ENCODE measurements at places on chromosomes 11 and 22.

DNA sequence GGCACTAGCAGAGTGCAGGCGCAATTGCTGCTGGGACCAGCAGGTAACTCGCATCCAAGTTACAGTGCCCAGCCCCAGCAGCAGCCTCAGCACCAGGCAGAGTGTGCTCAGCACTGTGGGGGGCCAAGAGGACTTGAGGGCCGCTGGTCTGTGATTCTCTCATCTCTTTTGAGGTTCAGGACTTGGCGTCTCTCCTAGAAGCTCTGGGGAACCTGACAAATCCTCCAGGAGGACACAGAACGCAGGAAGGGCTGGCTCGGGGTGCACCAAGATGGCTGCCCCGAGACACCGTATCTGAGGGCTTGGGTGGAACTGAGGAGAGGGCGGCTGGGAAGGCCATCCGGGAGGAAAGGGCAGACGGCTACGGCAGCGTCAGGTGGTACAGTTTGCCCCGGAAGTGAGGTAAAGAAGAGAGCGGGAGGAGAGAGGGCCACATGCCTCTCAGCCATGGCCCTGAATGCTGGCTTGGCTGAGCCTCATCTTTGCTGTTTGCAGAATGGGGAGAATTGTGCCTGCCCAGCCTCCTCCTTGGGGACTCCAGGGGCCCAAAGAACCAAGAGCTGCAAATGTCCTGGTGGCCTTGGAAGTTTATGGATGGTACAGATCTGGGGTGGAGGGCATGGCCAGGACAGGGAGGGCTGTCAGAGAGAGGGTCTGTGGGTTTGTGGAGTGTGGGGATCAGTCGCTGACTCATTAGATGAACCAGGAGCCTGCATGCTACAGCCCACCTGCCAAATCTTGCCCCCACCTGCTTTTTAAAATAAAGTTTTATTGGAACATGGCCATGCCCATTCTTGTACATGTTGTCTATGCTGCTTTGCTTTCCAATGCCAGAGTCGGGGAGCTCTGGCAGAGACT lies 78.0 kb downstream of the MYEOV start:
- no peak for DNase-seq

DNA sequence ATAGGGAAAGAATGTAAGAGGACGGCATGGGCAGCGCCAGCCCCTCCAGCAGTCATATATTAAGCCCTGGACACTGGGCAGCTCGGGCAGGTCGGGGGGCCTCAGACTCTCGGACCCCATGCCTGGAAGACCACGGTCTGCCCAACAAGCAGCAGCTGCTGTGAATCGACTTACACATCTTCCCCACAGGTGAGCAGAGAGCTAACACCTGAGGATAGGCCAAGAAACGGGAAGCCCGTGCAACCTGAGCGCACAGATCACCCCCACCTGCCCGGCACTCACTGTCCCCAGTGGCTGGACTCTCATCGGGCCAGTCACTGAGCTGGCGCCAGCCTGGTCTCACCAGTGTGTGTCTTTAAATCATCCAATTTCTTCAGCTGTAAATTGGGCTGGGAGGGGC lies 4.7 kb upstream of the TCF20 start:
- no peak for DNase-seq

- no peak for DNase-seq
These were observed 167.2 kb downstream of the TRIM29 start for GRCh38 chr11:119970555-119971304.

DNA sequence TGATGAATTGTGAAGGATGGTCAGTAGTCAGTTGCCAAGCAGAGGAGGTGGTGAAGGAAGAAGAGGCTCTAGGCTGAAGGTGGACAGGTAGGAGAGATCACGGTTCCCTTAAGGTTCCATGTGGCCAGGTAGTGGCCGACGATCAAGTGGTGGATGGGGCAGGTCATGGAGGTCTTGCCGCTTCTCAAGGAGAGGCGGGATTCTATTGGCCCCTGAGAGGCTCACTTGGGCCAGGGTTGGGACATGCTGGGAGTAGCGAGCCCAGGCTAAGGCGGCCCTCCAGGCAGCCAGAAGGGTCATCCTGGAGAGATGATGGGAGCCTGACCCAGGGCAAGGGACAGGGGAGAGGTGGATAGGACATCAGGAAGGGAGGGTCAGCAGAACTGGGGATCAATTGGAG lies 20.9 kb upstream of the TMPRSS4 start:
- DNase-seq, result no peak

DNA sequence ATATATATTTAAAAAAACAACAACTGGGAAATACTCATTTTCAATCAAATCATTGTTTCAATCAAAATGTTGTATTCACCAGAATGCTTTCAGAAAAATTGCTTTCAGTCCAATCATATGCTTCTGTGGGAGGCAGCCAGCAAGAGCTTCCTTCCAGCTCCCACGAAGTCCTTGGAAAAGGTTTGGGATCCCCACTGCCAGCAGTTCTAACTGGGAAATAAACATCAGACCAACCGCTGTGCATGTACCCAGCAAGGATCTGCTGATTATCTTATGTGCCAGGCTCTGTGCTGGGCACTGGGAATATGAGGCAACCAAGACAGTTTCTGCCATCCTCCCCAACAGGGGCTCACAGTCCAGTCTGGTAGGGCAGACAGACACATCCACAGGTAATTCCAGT lies 10.8 kb downstream of the RPS13 start:
- DNase-seq, result no peak

DNA sequence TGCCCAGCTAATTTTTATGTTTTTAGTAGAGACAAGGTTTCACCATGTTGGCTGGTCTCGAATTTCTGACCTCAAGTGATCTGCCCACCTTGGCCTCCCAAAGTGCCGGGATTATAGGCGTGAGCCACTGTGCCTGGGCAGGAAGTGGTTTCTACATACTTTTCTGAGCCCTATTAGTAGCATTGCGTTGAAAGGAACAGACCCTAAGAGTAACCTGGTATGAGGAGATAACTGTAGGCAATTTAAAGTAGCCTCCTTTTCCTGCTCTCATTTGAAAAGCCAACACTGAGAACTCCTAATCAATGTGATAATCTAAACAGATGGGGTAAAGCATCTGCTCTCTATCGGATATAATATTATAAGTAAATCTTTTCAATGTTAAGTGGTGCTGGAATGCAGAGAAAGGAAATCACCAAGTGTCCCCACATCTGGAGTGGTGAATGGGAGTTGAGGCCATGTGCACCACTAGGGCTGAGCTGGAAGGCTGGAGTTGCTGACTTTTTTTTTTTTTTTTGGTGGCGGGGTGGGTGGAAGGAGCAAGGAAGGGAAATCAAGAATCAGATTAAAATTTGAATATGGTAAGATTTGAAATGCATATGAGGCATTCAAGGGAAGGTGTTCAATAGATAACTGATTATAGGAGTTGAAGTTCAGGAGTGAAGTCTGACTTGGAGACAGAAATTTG lies 20.7 kb downstream of the PDHX start:
- DNase-seq, result no peak

GRCh38 chr11:29483831-29484230 lies 533.0 kb downstream of the KCNA4 start:
- no peak for DNase-seq

- no peak for DNase-seq
These were observed 2.0 kb upstream of the CEP126 start for GRCh38 chr11:101912823-101913284.

DNA sequence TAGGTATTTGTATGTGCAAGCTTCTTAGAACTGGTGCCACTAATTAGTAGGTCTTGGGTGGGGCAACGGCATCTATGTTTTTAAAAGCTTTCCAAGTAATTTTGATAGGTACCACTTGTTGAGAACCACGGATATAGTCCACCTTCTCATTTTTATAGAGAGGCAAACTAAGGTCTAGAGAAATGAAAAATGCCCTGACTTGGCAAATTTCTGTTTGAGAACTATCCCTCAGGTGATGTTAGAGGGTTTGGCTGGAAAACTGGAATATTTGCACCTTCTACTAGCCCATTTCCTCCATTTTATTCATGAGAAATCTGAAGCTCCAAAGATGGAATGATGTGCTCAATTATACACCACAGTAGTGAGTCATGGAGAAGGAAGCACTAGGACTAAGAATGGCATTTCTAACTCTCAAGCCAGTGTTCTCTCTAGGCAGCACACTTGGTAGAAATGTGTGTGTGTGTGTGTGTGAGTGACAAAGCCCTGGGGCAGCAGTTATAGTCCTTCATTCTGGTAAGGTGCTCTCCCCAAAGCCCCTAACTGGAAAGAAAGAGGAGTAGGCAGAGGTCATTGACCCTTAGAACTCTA lies 1.8 kb upstream of the TMEM86A start:
- DNase-seq, result no peak

DNA sequence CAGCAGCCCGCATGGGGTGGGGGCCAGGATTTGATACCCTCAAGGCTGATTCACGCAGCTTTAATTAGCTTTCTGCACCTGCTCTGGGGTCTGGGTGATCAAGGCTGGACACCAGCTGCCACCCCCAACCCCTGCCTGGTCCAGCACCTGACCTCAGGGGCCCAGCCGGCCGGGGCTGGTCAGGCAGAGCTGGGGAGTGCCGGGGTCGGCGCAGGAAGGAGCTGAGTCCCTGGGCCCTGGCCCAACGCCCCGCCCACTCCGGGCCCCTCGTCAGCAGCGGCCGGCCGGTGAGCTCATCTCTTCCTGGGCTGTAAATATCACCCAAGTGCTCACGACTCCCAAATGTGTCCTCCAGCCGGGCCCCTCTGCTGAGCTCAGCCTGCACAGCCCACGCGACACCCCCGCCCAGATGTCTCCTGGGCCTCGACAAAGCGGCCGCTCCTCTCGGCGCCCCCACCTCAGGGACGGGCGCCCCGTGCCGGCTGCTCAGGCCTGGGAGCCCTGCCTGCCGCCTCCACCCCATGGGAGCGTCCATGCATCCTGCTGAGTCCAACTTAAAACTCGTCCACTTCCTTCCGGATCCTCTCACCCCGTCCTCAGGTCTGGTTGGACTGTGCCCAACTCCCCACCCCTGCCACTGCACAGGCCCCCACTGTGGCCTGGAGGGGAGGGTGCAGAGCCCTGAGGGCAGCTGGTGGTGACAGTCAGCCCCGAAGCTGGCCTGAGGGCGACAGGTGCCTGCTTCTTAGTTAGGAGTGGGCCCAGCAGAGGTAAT lies 29.0 kb downstream of the RTN4R start:
- no peak for DNase-seq

DNA sequence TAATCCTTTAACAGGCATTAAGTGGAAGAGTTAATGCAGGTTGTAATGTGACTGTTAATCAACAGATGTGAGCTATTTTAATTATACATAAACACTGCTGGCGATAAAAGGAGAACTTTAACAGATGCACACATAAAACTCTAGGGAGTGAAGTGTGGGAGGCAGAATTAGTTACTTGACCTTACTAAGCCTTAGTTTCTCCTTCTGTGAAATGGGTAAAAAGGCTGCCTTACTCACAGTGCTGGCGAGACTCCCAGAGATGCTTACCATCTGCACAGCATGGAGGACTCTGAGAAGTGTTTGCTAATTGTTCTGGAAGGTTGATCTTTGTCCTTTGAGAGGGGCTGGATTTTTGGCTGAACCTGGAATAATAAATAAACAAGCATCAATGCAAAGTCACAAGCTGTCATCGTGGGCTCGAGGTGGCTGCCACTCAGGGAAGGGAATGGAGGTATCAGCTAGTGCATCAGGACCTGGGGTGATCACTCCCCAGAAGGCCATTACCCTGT lies 58.6 kb upstream of the MPEG1 start:
- DNase-seq, result no peak

DNA sequence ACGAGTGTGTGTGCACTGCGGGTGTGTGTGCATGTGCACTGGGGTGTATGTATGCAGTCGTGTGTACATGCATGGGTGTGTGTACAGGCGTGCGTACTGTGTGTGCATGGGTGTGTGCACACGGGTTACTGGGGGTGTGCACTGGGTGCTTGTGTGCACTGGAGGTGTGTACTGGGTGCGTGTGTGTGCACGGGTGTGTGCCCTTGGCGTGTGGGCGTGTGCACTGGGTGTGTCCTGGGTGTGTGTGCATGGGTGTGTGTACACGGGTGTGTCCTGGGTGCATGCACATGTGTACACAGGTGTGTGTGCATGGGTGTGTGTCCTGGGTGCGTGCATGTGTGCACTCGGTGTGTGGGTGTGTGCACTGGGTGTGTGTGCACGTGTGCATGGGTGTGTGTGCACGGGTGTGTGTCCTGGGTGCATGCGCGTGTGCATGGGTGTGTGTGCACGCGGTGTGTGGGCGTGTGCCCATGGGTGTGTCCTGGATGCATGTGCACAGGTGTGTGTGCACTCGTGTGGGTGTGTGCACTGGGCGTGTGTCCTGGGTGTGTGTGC lies 39.1 kb downstream of the BRSK2 start:
- no peak for DNase-seq

- no peak for DNase-seq
These were observed 51.3 kb upstream of the CDON start for GRCh38 chr11:126113963-126114362.

DNA sequence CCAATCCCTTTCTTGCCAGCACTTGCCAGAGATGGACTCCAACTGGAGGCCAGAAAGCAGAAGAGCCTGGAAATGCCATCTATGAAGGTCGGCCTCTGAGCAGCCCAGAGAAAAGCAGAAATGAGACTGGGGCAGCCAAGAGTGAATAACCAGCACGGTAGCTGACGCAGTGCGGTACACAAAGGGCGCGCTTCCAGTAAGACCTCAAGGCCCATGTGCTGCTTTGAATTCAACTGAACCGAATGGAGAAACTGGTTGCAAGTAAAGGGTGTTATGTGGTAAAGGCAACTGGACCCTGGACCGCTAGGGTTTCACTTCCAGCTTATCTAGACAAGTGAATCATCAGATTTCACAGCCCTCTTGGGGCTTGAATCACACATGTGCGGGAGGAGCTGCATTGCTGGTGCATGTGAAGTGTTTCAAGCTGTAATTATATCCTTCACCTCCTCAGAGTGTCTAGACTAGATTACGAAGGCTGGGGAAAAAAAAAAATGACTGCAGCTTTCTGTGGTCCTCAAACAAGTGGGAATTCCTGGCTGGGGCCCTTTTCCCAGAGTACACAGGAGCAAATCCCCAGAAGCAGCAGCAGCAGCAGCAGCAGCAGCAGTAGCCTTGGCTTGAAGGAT lies 128.9 kb downstream of the CCDC34 start:
- no peak for DNase-seq

GRCh38 chr11:72582206-72583176 lies 91.7 kb downstream of the PDE2A start:
- no peak for DNase-seq

GRCh38 chr22:22810471-22810870 lies 77.1 kb upstream of the IGLL5 start:
- no peak for DNase-seq

GRCh38 chr22:20427104-20427944 lies 10.3 kb downstream of the SCARF2 start:
- DNase-seq, result no peak

DNA sequence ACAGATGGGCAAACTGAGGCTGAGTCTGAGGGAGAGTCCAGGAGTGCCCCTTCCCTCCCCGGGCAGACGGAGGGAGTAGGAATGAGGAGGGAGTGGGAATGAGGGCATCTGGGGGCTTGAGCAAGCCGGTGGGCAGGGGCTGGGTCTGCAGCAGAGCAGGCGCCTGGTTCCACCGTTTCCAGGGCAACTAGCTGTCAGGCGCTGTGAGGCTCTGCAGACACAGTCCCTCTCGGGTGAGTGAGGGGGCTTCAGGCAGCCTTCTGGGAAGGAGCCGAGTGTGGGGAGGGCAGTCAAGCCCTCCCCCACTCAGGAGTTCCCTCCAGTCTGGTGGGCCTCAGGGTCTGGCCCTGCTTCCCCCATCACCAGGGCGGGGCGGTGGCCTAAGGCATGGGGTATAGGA lies 19.0 kb downstream of the TMEM258 start:
- DNase-seq, result no peak
